ENCODE measurements at places on chromosomes 5 and 9. TPM values are rescaled to one million over a fixed set of nuclear protein-coding genes. Genes with fewer than 3 reads are reported as not detected.

GRCh38 chr5:37047947-37048346 lies 171.4 kb downstream of the NIPBL start:
- DNase-seq = no peak

DNA sequence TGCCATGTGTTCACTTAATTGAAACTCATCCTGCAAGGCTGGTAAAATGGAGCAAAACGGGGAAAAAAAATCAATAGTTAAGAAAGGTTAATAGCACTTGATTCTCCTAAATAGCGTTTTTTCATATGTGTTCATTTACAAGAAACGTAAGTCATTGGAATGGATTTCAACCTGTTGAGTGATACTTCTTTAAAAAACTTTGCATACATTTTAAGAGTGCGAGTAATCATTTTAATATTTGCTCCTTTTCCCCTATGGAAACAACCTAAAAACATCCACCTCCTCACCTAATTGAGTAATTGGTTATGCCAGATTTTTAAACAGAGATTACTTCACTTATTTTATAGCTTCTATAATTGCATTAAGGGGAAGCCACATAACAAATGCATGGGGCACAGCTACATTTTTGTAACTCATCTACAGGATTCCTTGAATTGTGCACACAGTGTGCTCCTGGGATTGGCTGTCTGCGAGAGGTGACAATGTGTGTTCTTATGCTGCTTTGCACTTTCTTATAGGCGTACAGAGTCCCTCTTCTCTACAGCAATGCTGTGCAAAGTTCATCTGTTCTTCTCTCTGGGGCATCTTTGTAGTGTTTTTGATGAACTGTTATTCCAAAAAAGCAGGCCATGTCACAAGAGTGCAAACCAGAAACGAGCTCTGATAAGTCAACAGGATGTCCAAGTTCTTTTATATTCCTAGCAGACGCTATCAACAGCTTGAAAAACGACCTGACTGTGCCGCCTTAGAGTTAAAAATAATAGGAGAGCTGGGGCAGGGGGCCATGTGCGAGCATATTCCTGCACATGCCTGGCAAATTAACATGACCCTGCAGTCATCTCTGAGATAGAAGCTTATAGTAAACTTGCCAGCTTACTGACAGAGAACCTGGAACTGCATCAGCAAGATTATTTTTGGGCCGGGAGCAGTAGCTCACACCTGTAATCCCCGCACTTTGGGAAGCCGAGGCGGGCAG lies 117.9 kb downstream of the GOLPH3 start:
- DNase-seq = no peak

DNA sequence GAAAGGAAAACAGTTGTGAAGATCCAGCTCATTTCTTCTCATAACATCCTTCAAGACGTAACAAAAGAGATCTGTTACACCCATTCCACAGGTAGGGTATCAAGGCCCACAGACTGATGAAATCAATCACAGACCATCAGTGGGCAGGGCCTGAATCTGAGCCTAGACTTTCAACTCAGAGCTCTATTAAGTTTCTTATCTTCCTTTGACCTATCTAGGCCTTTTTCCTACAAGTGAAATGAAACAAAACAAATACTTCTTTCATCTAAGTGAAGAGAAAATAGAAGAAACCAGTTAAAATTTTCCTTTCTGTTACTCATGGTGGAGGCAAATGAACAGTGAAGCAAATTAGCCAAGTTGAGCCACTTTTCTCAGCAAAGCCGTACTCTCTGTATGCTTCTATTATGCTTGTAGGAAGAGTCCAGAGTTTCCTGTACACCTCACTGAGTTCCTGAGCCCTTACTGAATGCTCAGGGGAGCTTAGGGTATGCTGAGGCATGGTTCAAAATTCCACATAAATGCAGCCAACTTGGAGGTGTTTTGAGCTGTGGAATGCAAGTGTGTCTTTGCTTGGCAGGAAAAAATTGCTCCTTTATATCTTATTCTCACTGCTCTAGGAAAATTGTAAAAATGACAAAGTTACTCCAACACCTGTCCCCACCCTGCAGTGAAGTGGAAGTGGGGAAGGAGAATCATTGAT lies 91.9 kb downstream of the FEM1C start:
- no peak for DNase-seq

- DNase-seq = no peak
Observed at GRCh38 chr9:126490214-126490631, 123.5 kb upstream of the LMX1B start.

- no peak for DNase-seq
Observed at GRCh38 chr5:115995351-115995750, 33.1 kb downstream of the LVRN start.

DNA sequence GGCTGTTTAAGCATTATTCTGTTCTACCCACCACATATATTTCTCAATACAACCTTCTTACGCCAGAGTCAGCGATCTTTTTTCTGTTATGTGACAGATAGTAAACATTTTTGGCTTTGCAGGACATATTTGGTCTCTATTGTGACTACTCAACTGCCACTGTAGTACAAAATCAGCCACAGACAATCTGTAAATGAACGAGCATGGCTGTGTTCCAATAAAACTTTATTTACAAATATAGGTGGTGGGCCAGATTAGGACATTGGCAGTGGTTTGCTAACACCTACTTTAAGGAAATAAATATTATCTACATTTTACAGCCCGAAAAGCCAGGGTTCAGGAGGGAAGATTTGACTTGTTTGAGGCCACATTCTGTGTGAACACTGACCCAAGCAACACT lies 40.2 kb upstream of the FBXW11 start:
- no peak for DNase-seq

- DNase-seq = no peak
Observed at GRCh38 chr5:166883016-166883415, 1408.4 kb upstream of the WWC1 start.

GRCh38 chr5:6868171-6868570 lies 154.9 kb downstream of the TENT4A start:
- DNase-seq = peak; percentile 26

GRCh38 chr9:13268469-13268868 lies 11.0 kb downstream of the MPDZ start:
- no peak for DNase-seq

DNA sequence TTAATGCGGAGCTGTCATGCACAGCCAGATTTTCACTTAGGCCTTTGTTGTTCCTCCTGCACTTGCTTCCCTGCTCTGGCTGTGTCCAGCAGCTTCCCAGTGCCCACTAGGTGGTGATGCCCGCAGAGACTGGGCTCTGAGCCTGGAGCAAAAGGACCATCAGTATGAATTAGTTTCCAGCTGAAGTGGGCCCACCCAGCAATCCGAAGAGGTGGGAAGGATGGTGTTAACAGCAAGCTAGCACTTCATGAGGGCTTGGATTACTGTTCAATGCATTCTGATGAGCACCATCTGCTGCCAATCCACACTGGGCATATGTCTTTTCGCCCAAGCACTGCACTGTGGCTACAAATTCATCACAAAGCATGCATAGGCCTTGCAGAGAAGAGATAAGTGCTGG lies 459.1 kb downstream of the SPOCK1 start:
- no peak for DNase-seq

GRCh38 chr5:10421896-10422691 lies 19.6 kb upstream of the ROPN1L start:
- no peak for DNase-seq

GRCh38 chr9:8958358-8958757 lies 1158.8 kb upstream of the DMAC1 start:
- no peak for DNase-seq

GRCh38 chr5:65771266-65771665 lies 49.3 kb downstream of the NLN start:
- no peak for DNase-seq

DNA sequence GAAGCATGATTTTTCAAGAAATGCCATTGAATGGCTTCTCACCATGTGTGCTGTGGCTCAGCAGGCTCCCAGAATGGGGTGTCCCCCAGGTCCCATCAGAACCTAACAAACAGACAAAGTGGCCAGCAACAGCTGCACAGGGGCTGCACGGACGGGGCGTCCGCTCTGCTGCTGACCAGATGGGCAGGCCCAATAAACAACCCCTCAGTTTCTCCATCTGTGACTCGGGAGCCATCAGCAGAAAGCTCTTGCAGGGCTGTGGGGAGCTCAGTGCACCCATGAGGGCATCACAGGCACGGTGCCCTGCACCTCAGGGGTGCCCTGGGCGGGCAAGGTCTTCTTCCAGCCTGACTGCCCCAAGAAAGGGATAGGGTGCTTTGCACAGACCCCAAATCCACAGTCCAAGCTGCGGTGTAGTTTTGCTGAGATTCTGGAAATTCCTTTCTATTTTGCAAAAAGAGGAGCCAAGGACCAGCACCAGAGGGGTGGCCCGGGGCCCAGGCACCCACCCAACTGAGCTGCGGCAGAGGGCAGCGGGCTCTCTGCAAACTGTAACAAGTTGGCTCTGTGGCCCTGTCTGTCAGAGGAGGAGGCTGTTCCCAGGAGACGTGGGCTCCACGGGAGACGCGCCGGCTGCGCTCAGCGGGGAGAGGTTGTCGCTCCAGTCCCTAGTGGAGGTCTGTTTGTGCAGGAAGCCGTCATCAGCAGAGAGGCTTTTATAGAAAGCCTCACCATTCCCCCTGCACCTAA lies 138.7 kb upstream of the PPP1R26 start:
- DNase-seq = no peak

DNA sequence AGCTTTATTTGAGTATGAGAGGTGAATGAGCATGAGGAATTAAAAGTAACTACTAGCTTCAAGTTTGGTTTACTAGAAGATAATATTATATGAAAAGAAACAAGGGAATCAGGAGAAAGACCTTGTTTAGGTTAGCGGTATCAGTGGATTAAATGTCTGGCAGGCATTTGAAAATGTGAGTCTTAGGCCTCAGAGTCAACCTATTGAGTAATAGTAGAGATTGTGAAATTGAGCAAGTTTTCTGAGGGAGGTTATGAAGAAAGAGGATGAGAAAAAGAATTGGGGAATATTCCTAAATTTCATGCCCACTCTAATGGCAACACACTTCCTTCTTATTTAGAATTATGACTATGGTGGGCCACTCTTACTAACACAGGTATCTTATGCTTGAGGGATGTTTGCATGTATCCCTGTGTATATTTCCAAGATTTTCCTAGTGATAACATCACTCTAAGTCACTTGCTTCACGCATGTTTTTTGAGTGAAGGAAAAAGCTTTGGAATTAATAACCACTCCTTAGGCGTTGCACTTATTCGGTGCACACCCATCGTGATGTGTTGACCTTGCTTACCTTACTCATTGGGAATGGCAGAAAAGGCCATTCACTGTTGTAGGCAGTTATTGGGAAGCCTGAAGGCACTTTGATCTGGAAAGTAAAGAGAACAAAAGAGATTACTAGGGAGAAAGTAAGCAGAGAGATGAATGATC lies 8.2 kb upstream of the ELL2 start:
- DNase-seq = no peak

- no peak for DNase-seq
Observed at GRCh38 chr9:37447111-37447510, 18.1 kb downstream of the ZBTB5 start.

- no peak for DNase-seq
Observed at GRCh38 chr9:3912280-3912679, 386.5 kb upstream of the RFX3 start.

- DNase-seq = no peak
Observed at GRCh38 chr5:35741971-35742370, 114.7 kb upstream of the IL7R start.

DNA sequence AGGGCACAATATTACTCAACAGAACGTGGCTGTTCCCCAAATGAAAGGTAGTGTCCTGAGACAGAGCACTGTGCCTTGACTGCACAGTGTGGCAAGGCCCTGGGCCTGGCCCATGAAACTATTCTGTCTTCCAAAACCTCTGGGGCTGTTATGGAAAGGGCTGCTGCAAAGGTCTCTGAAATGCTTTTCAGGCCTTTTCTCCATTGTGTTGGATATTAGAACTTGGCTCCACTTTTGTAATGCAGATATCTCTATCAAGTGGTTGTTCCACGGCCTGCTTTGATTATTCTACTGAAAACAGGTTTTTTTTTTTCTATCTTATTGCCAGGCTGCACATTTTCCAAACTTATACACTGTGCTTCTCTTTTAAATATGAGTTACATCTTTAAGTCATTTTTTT lies 777.5 kb upstream of the TYRP1 start:
- DNase-seq = no peak

DNA sequence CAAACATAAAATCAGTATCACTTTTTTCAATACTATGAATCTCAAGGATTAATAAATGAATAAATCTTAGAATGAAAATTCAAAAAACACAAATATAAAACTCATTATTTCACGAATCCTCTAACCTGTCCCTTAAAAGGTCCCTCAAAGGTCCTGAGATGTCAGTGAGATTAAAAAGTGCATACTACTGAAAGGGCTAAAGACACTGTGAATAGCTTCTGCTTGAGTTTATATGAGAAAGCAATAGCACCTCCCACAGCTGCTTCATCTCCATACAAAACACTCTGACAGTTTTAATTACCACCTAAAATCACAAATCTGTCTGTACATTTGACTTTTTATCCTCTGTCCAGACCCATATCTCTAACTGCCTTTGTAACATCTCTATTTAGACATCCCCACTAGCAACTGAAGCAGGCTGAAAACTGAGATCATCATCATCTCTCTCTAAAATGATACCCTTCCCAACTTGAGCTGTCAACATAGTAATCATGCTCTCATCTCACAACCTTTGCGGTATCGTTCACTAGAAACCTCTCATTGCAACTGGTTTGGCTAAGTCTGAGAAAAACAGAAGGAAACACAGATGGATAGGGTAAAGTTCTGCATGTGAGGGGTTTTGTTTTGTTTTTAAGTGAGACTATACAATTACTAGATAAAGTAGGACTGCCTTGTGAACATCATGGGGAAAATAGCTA lies 56.3 kb downstream of the TBCA start:
- no peak for DNase-seq

DNA sequence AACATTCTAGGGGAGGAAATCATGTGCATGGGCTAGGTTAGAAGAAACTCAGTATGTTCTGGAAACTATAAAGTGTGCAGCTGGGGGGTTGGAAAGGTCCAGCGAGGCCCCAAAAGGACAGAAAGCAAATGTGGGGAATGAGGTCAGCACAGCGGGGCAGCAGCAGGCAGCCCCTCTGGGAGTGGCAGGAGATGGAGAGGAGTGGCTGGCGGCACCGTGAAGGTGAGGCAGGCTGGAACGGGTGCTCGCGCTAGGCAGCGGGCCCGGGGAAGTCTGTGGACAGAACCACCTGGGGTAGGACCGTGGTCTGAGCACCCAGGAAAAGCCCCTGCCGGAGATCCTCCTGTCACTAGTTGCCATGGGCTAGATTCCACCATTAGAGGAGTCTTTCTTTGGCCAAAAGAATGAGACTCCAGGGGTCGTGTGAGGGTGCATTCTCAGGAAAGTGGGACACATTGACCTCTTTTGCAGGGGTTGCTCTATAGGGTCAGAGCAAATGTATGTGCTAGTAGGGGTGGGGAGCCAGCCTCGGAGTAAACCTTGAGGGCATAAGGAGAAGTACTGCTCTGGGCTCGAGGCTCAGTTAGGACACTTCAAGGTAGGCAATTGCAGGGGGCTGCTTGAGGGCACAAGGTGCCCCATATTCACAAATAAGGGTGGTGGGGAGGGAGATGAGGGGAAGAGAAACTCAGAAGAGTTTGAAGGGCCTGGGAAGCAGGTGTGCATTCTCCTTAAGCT lies 61.2 kb downstream of the IL6ST start:
- no peak for DNase-seq

- no peak for DNase-seq
Observed at GRCh38 chr5:17147617-17148016, 69.8 kb upstream of the BASP1 start.

MZB1 gene
- polyA plus RNA-seq = not detected

AQP3 gene
- 0.64 TPM for polyA plus RNA-seq

ANKRD33B gene
- polyA plus RNA-seq = 1.8 TPM

CAVIN4 gene
- 0.54 TPM for polyA plus RNA-seq

RNF180 gene
- polyA plus RNA-seq = 0.05 TPM

PCDHAC2 gene
- polyA plus RNA-seq = 0.76 TPM

RFK gene
- polyA plus RNA-seq = 9.3 TPM

HTR4 gene
- not detected for polyA plus RNA-seq

ECM2 gene
- 0.20 TPM for polyA plus RNA-seq

CDH12 gene
- not detected for polyA plus RNA-seq

All from SK-N-SH (cell line).